ENCODE measurements at places on chromosomes 2 and 18.
A peak's percentile ranks its signal among the peaks of the same experiment; 100 is the strongest.

DNA sequence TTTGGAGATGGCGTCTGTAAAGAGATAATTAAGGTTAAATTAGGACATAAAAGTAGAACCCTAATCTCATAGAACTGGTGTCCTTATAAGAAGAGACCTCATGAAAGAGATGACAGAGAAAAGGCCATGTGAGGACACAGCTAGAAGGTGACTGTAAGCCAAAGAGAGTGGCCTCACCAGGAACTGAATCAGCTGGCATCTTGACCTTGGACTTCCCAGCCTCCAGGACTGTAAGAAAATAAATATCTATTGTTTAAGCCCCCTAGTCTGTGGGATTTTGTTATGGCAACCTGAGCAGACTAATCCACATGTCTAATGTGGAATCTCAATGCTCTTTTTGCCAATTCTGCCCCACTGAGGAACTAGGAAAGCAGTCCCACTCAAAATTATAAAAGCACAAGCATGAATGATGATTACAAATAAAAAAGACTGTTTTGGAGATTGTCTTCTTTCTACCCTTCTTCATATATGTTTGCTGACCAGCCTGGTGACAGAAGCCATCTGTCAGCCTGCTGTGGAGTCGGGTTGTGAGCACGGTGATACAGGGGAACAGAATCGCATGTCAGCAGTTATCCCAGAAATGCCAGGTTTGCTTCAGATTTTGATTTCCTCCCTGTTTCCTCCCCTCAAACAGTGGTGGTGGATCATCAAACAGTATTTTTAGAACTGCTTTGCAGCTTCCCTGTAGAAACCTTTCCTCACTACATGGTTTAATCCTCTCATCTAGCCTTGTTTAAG, 54.2 kb downstream of the INPP4A start:
- no peak for DNase-seq

- no peak for DNase-seq
These were observed 183.9 kb upstream of the ETAA1 start for GRCh38 chr2:67213270-67213670.

GRCh38 chr2:215680605-215681598, 245.0 kb upstream of the FN1 start:
- DNase-seq: no peak

DNA sequence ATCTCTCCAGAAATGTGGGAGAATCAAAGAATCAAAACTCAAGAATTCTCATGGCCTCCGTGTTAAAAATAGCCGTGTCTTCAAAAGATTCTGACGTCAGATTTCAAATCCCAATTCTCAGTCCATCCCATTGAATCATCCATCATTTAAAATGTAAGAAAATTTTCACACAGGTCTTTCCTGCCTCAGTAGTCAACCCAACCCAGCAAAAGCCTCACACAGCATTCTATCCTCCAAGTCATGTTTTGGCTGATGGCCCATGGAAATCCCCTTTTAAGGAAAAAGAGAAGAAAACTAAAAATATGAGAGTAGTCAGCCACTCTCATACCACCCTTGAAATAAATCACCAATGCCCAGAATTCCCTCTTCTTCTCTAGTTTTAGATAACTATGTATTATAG, 211.8 kb downstream of the C1D start:
- DNase-seq: no peak

DNA sequence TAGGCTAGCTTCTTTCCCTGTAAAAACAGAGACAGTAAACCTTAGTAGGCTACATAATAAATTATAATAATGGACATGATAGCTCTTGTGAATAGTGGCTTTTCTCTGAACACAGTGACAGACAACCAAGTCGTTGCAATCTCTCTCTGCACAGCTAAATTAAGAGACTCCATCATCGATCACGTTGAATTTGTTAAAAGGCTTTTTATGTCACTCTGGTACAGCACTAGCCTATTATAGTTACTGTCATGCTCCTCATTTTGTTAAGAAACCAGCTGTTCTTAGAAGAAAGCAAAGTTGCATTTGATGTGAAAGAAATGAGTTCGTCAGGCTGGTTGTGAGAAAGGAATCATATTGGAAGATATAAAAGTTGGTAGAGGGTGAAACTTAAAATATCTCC, 50.3 kb upstream of the ARHGAP28 start:
- no peak for DNase-seq

DNA sequence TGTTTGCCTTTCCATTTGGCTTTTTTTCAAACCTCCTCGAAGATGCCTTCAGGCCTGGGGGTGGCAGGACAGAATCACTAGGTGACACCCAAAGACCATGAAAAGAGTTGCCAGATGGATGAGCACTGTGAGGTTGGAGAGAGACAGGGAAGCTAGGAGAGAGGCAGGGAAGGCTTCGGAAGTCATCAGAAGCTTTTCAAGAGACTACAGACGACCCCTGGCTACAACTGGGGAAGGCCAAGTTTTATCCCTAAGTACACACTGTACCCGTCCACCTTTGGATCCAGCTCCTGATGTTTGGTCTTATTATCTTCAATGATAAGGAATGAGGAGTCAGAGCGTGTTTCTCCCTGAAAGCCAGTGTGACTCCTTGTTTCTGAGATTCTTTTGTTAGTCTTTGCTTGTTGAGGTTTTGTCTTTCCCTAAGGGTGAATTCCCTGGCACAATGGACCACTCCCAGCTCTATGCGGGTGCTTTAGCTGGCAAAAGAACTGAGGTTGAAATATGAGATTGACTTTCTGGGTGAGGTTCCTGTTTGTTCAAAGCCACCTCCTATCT, 33.4 kb upstream of the SLC9A2 start:
- DNase-seq: no peak

- no peak for DNase-seq
These were observed 105.7 kb upstream of the GAREM1 start for GRCh38 chr18:32576296-32576916.

DNA sequence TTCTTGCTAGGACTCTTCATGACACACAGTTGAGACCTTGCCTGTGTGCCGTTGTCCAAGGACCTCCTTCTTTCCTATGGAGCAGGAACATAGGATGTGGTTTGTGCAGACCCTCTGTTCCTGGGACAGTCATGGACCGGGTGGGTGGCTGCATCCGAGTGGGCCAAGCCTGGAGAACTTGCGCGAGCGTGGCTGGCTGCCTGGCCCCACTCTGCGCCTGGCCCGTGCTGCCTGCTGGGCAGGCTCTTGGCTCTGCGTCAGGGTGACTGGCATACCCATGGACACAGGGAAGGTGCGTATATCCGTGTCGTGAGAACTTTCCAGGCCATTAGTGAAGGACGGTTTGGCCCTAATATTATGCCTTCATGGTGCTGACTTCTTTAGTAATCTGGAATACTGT, 68.2 kb downstream of the DCDC2C start:
- DNase-seq: no peak

DNA sequence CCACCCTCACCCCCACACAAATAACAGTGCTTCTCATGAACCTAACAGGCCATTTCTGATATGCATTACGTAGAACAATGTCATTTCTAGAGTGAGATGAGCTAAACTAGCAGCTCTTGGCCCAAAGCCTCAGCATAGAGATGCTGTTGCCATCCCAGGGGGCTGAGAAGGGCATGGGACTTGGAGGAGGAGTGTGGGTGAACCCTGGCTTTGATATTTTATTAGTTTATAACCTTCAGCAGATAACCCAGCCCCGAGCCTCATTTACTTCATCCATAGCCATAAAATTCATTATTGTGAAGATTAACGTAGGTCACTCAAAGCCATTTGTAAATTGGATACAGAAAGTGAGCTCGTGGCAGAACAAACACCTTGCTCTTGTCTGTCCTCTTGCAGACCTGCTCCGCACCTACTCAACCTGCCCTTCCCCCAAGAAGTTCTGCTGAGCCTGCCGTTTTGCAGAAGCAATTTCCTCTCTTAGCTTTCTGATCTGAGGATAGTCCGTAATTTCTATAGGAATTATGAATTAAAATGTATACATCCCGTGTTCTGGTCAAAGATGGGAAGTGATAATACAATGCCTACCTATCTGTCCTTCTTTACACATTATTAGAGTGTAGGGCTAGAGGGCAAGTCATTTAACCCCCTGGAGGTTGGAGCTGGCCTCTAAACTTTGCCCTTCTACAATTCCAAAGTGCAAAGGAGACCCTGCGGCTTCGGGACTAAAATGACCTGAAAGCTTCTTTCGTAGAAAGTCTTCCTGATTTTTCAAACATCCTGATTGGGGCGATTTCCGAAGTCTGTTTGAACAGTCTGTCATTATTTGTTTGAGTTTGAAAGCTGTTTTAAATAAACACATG, 187.4 kb downstream of the BCL2 start:
- no peak for DNase-seq

- no peak for DNase-seq
These were observed 99.0 kb downstream of the EPB41L3 start for GRCh38 chr18:5444847-5445246.

GRCh38 chr2:235496239-235496621, 2.4 kb downstream of the AGAP1 start:
- no peak for DNase-seq

DNA sequence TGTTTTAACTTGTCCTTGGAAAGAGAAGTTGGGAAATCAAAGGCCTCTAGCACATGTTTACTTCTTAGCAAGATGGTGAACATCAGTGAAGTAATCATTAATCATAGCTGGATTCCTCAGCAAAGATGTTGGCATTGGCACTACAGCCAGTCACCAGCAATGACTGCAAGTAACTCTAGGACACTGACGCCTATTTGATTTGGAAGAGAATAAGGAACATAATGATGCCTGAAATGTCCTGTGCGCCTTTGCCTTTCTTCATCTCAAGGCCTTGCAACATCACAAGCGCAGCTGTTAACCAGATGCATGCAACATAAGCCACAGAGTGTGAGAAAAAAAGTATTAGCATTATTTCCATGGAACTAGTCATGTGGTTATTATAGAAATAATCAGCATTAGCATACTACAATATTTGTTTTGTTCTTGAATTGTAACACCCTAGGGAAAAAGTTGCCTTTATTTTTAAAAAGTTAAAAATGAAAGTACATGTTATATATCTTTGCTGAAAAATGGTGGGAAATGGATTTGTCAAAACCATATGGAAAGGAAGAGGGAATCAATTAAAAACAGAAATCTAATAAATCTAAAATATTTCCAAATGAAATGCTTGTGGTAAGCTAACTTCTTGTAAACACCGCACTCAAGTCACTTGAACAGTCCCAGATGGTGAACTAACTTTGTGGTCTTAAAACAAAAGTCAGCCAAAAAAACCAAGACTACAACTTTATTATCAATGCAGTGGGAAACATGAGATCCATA, 55.6 kb downstream of the THADA start:
- DNase-seq: no peak

DNA sequence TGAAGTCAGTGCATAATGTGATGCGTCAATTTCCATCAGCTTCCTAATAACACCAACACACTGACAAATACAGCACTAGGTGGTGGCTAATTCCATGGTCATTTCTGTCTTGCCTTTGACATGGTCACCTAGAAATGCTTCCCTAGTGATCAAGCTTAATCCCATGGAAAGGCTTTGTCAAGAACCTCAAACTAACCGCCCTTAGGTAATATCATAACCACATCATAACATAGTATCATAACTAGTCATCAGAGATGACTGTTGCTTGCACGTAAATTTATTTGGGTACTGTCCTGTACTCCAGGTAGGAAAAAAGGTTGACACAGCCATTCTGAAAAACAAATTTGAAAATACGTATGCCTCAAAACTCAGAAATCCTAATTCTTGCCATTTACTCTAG, 471.8 kb downstream of the IRS1 start:
- no peak for DNase-seq

- no peak for DNase-seq
These were observed 59.7 kb downstream of the VAPA start for GRCh38 chr18:9973470-9973869.

GRCh38 chr18:21191596-21192307, 50.3 kb upstream of the GREB1L start:
- no peak for DNase-seq

GRCh38 chr2:206657087-206657486, 14.8 kb downstream of the FAM237A start:
- no peak for DNase-seq

DNA sequence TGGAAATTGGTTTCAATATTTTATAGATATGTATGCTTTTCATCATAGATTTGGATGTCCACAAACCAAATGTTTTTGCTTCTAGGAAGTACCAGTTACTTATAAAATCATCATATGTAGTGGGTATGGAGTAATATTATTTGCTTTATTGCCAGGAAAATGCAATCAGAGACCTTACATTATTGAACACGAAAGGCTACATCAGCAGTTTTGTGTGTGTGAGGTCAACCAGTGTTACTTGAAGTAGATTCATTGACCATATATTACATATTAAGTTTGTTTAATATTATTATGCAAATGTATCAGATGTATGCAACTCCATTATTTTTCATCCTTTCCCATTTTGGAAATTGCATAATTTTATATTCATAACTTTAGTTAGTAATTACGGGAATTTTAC, 219.1 kb upstream of the MMADHC start:
- no peak for DNase-seq

GRCh38 chr2:172249986-172250385, 147.3 kb upstream of the DLX2 start:
- no peak for DNase-seq

GRCh38 chr2:46239847-46240181, 57.4 kb upstream of the EPAS1 start:
- DNase-seq: peak; percentile 74

GRCh38 chr18:57188851-57189557, 42.1 kb downstream of the BOD1L2 start:
- no peak for DNase-seq

- DNase-seq: no peak
These were observed 109.8 kb upstream of the SEC11C start for GRCh38 chr18:59029663-59030429.

- DNase-seq: peak; percentile 83
These were observed 575 bp downstream of the HSPD1 start for GRCh38 chr2:197498937-197499593.

- DNase-seq: no peak
These were observed 154.5 kb downstream of the MYCN start for GRCh38 chr2:16094811-16095210.

DNA sequence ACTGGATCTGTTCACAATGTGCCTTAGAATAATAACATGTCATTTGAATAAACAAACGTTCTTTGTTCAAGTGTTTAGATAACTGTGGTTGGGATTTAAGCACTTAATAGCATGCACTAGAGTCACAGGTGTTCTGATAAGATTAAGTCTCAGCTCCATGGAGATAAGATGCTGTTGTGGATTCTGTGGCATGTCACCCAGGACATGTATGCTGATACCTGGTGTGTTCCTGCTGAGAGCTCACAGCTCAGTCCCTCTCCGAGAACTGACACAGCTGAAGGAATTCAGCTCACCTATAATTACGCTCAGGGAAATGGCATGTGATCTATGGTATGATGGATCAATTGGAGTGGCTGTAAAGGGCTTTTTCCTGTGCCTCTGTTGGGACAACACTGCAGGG, 75.4 kb upstream of the ST6GAL2 start:
- DNase-seq: no peak

- no peak for DNase-seq
These were observed 370.0 kb downstream of the TGIF1 start for GRCh38 chr18:3819961-3820360.

GRCh38 chr2:16666449-16666801, 791 bp upstream of the CYRIA start:
- no peak for DNase-seq

- no peak for DNase-seq
These were observed 100.8 kb downstream of the DYSF start for GRCh38 chr2:71554028-71554705.
